Sigmoid colon (tissue), 7 donors: ENCODE measurements at places on chromosomes 1 and 21. TPM values are rescaled to one million over a fixed set of nuclear protein-coding genes. Genes with fewer than 3 reads are reported as not detected.
A peak's percentile ranks its signal among the peaks of the same experiment; 100 is the strongest.

Gene POFUT2
- total RNA-seq = 22.9 TPM

Gene TRAF3IP3
- 2.7 TPM for total RNA-seq

Gene GSTM1
- 12.7 TPM for total RNA-seq

GRCh38 chr1:31669786-31670592 lies 25.3 kb upstream of the PEF1 start:
- DNase-seq = peak; percentile 94

Gene LCE1A
- total RNA-seq = not detected

GRCh38 chr1:93699049-93699384 lies 17.4 kb upstream of the BCAR3 start:
- DNase-seq = no peak

Gene NEK2
- 1.9 TPM for total RNA-seq

GRCh38 chr1:176217461-176218099 lies 10.5 kb upstream of the COP1 start:
- no peak for DNase-seq

Gene KRTAP25-1
- not detected for total RNA-seq

Gene PGBD5
- 1.2 TPM for total RNA-seq

Gene KLHDC9
- total RNA-seq = 14.1 TPM

GRCh38 chr1:166924823-166925541 lies 48.9 kb upstream of the TADA1 start:
- no peak for DNase-seq

DNA sequence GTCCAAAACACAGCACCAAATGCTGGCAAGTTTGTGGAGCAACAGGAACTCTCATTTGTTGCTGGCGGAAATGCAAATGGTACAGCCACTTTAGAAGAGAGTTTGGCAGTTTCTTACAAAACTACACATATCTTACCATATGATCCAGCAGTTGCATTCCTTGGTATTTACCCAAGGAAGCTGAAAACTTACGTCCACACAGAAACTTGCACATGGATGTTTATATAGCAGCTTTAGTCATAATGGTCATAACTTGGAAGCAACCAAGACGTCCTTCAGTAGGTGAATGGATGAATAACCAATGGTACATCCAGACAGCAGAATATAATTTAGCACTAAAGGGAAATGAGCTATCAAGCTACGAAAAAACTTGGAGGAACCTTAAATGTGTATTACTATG lies 66.4 kb downstream of the MARK1 start:
- no peak for DNase-seq

GRCh38 chr1:64265141-64265540 lies 61.7 kb downstream of the UBE2U start:
- DNase-seq = no peak

- DNase-seq = no peak
These were observed 270.7 kb downstream of the PAPPA2 start for GRCh38 chr1:176733661-176734060.

Gene RHEX
- not detected for total RNA-seq
